Posterior cingulate gyrus (tissue), 11 donors: ENCODE measurements at places on chromosomes 12 and 14.
A peak's percentile ranks its signal among the peaks of the same experiment; 100 is the strongest.

DNA sequence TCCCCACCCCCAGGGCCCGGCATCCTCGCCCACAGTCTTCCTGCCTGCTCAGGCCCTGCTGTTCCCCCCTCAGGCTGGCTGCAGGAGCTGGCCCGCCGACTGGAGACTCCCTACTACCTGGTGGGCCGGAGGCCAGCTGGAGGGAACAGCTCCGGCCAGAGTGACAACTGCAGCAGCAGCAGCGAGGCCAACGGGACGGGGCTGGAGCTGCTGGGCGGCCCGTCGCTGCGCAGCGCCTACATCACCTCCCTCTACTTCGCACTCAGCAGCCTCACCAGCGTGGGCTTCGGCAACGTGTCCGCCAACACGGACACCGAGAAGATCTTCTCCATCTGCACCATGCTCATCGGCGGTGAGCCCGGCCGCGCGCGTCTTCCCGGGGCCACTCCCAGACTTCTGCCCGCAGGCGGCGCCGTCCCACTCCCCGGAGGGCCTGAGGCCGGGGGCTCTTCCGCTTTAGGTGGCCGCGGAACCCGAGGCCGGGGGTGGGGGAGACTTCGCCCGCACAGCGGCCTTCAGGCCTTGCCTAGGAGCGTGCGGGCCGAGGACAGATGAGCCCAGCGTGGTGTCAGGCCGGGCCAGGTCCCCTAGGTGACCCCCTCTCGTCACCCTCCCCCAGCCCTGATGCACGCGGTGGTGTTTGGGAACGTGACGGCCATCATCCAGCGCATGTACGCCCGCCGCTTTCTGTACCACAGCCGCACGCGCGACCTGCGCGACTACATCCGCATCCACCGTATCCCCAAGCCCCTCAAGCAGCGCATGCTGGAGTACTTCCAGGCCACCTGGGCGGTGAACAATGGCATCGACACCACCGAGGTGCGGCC, 10.2 kb downstream of the KCNH3 start:
- DNase-seq, result no peak

GRCh38 chr12:62934239-62934798, 631 bp downstream of the PPM1H start:
- peak; percentile 48 for DNase-seq

GRCh38 chr12:109630815-109631214, 57.2 kb downstream of the MVK start:
- DNase-seq, result no peak

DNA sequence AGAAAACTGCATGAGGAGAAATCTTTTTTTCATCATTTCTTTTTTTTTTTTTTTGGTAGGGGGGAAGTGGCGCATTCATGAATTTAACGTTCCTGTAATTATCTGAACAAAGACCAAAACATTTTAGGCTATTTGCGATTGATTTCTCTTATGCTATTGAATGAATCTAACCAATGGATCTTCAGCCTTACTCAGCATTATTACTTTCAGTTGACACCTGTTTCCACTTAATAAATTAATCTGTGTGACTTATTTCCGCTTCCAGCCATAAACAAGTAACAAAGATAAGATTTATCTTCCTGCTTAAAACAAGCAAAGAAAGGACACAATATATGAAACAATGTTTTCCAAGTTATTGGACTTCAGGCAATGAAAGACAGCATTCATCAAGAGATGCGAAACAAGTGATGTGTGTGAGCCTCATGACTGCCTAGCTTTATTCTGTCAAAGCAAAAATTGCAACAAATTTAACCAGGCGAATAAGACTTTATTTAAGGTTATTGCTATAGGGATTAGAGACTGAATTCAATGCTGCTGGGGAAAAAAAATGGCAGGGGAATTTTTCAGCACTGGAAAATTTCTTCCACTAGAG, 1026.9 kb downstream of the LRFN5 start:
- no peak for DNase-seq

DNA sequence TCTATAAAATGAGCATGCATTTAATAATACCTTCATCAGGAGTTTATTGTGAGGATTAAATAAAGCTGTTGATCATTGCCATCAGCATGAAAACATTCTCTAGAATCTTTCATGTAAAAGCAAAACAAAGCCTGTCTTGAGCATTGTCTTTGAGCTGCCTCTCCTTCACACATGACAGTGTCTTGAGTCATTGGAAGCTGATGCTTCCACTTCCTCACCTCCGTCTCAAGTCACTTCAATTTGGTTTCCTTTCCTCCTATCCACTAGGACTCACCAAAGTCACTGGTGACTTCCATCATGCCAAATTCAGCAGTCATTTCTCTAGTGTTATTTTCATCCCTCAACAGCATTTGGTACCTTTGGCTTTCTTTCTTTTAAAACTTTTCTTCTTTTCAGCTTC, 31.6 kb upstream of the MYBPC1 start:
- no peak for DNase-seq

DNA sequence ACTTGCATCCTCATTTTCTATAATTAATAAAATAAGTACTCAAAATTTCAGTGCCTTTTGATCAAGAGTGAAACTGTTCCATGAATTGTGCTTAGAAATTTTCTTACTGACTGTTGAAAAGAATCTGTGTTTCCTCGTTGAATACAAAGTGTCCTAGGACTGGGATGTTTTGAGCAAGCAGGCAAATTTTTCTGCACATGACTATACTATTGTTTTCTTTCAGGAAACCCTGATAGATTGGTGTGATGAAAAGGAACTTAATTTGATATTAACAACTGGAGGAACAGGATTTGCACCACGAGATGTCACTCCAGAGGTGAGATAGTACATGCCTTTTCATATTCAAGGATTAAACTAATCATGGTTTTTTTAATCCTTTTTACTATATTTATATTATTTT, 316.3 kb downstream of the GPHN start:
- DNase-seq, result no peak

GRCh38 chr14:23076785-23077408, 18.0 kb downstream of the ACIN1 start:
- no peak for DNase-seq

DNA sequence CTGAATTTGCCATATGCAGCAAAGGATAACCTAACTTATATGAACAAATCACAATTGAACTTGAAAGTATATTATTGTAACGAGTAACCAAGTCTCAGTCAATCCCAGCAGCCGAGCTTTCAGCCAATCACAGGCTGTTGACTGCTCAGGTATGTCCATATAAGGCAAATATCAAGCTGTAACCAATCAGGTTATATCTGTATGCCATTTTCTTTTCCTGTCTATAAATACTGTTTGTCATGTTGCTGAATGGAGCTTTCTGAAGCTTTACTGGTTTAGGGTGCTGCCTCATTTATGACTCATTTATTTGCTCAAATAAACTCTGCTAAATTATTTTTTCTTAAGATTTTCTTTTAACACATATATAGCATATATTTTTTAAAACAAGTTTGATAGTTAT, 1059.5 kb downstream of the GALC start:
- no peak for DNase-seq

- no peak for DNase-seq
These were observed 68.8 kb upstream of the SFSWAP start for GRCh38 chr12:131642101-131642540.

DNA sequence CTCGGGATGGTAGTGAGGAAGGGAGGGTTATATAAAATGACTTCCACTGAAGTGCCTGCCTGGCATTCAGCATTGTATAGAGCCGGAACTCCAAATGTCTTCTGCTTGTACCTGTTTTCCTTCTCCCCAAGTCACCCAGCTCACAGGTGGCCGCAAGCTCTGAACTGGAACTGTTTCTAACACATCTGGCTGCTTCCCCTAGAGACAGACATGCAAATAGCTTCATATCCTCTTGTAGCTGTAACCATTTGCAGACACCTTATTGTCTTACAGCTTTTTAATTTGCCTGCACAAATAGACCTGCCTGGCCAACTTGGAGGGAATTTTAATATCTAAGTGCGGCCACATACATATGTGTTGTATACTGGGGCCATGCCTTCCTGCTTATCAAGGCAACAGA, 126.0 kb downstream of the CHST11 start:
- no peak for DNase-seq

GRCh38 chr14:21558703-21559170, 21.1 kb downstream of the OR10G3 start:
- DNase-seq, result no peak

DNA sequence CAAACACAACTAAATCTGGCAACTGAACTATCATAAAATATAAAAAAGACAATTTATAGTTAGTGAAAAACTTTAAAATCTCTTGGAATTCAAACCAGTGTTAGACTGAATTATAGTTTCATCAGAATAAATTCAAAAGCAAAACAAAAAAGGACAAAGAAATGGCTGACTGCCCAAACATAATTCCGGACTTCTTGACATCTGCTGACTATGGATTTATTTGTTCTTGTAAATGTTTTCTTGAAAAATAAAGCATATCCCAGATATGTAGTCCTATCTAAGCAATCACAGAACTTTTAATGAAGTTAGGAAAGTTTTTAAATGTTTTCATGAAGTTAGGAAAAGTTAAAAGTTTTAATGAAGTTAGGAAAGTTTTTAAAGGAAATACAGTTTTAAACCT, 45.8 kb upstream of the CNTN1 start:
- DNase-seq, result no peak

GRCh38 chr12:6872073-6873048, 742 bp downstream of the SPSB2 start:
- peak; percentile 97 for DNase-seq

DNA sequence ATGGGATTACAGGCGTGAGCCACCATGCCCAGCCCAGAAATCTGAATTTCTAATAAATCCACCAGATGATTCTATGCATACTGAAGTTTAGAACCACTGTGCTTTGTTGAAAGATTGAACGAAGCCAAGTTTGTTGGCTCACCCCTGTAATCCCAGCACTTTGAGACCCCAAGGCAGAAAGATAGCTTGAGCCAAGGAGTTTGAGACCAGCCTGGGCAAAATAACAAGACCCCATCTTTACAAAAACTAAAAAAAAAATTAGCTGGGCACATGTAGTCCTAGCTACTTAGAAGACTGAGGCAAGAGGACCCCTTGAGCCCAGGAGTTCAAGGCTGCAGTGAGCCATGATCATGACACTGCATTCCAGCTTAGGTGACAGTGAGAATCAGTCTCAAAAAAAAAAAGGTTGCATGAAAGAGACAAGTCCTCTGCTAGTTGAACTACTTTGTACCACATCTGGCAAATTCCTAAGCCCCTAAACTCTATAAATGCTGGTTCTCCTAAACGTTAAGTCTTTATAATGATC, 1.7 kb upstream of the ABHD4 start:
- no peak for DNase-seq

DNA sequence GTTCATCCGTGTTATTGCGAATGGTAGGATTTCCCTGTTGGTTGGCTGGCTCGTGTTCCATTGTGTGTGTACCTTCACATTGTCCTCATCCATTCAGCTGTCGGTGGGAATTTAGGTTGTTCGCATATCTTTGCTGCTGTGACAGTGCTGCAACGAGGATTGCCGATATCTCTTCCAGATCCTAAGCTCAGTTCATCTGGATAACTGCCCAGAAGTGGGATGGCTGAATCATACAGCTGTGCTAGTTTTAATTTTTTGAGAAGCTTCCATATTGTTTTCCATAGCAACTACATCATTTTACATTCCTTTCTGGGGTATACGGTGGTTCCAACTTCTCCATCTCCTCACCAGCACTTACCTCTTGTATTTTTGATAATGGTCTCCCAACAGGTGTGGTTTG, 292.8 kb upstream of the SFSWAP start:
- no peak for DNase-seq

GRCh38 chr12:104877103-104877705, 80.9 kb downstream of the SLC41A2 start:
- peak; percentile 33 for DNase-seq

- no peak for DNase-seq
These were observed 795 bp downstream of the STAT6 start for GRCh38 chr12:57110104-57111030.

DNA sequence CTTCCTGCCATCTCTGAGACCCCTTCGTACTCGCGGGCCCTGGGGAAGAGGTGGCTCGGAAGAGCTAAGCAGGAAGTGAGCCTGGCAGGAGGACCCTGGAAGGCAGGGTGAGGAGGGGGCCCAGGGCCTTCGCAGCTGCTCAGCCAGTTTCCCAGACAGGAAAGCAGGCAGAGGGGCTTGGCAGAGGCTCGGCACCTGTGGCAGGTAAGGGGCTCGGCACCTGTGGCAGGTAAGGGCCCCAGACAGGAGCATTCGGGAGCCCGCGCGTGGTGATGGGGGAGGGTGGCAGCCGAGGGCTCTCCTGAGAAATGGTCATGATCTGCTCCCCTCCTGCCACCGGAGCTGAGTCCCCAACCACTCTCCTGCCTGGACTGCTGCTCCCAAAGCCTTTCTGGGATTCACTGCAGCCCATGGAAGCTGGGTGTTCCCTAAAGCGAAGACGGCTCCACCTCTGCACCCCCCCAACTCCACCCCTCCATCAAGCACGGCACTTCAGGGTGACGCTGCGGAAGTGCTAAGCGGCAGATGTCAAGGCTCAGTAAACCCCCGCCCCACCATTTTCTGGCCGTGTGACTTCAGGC, 63.2 kb downstream of the PRIMA1 start:
- no peak for DNase-seq

- peak; percentile 42 for DNase-seq
These were observed 20.5 kb upstream of the FAM181A start for GRCh38 chr14:93906341-93907329.

DNA sequence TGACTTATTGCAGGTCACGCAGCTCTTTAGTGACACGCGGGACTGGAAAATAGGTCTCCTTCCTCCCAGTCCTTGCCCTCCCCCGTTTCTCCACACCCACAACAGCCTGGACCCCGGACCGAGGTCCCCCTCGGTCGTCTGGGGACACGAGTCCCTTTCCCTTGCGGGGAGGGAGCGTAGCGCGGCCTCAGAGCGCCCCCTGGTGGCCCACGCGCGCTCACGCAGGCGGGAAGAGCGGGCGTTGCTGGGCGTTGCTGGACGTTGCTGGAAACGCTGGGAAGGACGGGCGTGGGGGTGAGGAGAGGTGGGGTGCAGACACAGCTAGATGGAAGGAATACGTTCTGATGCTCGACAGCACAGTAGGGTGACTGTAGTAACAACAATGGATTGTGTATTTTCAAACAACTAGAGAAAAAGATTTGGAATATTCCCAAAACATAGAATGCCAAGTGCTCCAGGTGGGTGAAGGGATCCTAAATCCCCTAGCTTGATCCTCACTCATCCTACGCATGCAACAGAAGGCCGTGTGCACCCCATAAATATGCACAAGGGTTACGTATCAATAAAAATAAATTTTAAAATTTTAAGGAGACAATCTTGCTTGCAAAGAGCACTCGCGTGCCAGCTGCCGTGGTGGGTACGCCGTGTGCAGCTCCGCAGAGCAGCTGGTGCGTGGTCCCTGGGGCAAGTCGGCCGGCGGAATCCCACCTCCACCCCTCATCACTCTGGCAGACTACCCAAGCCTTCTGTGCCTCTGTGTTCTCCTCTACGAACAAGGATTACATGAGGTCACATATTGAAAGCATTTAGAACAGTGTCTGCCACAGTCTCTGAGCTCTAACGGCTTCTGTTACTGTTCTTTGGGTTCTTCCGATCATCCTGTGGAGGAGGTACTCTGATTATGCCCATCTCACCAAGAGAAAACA, 87.4 kb downstream of the B4GALNT3 start:
- peak; percentile 62 for DNase-seq

GRCh38 chr12:32475724-32476123, 76.4 kb downstream of the FGD4 start:
- DNase-seq, result no peak

GRCh38 chr12:49187184-49187583, 1.7 kb downstream of the TUBA1A start:
- DNase-seq, result peak; percentile 82

GRCh38 chr14:24399999-24400718, 1.4 kb downstream of the NYNRIN start:
- DNase-seq, result no peak

- DNase-seq, result no peak
These were observed 7.3 kb upstream of the FIGNL2 start for GRCh38 chr12:51855586-51856428.
